ENCODE measurements at places on chromosomes 12 and 14.

- peak; percentile 60 for DNase-seq
These were observed 30.0 kb downstream of the GALNT4 start for GRCh38 chr12:89494411-89495231.

- DNase-seq, result no peak
These were observed 94.0 kb downstream of the TBX5 start for GRCh38 chr12:114311974-114312373.

DNA sequence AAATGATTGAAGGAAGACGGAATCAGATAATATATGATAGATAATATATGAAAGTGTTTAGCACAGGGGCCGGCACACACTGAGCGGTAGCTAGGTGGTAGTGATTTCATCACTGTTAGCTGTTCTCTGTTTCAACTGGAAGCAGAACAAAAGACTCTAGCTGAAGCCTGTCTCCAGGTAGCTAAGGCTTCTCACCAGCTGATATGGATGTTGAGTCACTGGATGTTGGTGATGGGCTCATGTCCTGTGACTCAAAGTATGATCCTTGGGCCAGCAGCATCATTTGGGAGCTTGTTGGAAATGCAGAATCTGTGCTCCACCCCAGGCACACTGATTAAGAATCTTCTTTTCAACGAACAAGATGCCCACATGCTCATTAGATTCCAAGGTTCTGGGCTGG, 21.7 kb upstream of the KCNA5 start:
- no peak for DNase-seq

DNA sequence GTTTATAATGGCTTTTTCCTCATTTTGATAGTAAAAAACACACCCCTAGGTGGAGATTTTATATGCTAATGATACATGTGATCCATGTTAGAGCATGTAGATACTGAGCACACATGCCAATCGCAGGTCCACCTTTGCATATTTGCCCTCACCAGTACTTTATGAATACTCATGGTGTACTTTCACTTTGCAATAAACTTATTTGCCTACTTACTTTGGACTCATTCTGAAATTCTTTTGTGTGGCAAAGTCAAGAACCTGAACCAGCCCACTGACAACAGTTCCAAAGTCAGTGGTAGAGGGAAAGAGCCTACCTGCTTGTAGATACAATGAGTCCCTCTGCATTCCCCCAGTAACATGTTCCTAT, 58.5 kb upstream of the DHRS4 start:
- no peak for DNase-seq

GRCh38 chr14:104085889-104086201, 345 bp downstream of the ASPG start:
- DNase-seq, result no peak

DNA sequence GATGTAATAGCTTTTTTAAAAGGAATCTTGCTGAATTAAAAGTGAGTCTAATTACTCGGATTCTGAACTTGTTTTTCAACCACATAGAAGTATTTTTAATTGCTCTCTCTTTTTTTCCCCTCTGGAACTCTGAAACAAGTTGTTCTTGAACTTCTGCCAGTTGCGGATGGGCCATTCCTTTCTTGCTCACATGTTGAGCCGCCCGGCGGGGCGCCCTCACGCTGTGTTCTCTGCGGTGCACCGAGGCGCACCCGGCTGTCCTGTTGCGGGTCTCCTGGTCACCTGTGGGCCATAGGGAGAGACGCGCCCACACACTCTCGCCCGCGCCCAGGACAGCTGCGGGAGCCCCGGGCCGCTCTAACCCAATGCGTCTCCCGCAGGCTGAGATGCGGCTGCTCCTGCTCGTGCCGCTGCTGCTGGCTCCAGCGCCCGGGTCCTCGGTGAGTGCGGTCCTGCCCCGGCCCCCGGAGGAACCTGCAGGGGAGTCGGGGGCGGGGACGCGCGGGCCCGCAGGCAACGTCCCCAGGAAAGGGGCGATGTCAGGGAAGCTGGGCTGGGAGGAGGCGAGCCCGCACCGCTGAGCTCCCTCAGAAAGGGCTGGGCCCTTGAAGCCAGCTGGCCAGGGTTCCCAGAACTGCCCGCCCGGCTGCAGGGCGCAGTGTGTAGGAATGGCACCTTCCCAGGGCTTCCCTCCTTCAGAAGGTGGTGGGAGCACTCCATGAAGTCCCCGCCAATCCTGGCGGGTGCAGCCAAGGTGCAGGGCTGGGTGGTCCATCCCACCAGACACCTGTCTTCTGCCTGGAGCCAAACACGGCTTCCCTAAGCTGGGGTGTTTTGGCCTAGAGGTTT, 2.3 kb downstream of the PAPLN start:
- DNase-seq, result no peak

- DNase-seq, result no peak
These were observed 359.4 kb downstream of the TMEM121 start for GRCh38 chr14:105885561-105886320.

GRCh38 chr12:5187136-5187535, 143.5 kb downstream of the KCNA5 start:
- no peak for DNase-seq

DNA sequence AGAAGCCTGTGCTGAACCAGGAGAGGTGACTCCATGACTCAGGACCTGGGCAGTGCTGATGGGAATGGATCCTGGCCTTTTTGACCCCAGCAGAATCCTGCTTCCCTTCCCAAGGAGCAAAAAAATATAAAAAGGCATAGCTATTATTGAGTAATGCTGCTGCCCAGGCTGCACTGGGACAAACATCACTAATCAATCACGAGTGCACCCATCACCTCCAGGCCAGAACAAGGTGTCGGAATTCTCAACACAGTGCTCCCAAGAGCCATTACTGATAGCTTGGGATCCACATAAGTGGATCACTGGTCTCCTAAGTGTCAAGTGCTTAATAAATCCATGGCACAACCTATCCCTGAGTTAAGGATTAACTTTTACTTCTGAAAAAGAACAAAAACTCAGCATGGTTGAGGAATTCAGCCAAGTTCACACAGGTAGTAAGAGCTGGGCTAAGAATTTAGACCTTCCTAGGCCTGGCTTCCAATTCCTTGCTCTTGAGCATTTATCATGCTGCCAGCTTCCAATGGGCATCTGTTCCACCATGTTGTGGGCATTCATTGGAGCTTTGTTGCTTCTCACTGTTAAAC, 31.9 kb downstream of the IRF2BPL start:
- no peak for DNase-seq

GRCh38 chr14:100629696-100630095, 42.5 kb upstream of the BEGAIN start:
- no peak for DNase-seq

DNA sequence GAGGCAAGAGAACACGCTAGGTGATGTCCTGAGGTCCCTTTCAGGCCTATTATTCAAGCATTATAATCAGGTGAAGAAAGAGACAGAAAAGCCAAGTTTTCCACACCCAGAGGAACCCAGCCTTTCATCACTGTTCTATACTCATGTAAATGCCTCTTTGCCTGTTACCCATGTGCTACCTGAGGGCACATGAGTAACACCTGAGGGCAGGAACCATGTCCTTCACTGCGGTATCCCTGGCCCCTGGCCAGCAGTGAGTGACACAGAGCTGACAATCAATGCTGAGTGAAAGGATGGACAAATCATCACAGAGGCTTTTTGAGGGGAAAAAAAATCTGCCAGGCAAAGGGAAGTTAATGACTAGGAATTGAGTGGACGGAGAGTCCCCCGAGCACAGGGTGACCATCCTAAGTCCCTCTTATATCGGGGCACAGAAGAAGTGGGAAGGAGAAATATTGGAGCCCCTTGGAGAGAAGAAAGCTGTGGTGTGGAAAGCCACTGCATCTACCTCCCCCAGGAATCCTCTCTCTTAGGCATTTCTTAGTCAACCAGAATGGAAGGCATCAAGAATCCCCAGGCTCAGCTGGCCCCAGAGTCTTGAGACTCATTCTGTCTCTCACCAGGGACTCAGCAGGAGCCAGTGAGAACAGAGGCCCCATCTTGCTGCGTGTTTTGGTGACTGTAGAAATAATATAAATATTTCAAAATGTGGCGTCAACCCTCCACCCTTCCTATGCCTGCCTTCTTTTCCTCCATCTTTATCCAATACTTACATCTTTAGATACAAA, 212.9 kb downstream of the DPF3 start:
- no peak for DNase-seq

DNA sequence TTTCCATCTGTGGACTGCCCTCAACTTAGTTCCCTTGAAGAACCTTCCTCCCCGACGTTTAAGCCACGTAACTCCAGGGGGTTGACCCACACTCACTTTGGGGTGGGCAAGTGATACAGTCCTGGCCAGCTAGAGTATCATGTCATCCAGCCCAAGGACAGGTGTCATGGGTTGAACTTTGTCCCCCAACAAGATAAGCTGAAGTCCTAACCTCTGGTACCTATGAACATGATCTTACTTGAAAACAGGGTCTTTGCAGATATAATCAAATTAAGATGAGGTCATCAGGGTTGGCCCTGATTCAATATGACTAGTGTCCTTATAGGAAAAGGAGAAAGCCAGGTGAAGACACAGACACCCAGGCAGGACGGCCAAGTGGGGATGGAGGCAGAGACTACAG, 68.6 kb downstream of the ITPK1 start:
- DNase-seq, result no peak

GRCh38 chr12:89960011-89960507, 251.4 kb upstream of the ATP2B1 start:
- DNase-seq, result peak; percentile 81

DNA sequence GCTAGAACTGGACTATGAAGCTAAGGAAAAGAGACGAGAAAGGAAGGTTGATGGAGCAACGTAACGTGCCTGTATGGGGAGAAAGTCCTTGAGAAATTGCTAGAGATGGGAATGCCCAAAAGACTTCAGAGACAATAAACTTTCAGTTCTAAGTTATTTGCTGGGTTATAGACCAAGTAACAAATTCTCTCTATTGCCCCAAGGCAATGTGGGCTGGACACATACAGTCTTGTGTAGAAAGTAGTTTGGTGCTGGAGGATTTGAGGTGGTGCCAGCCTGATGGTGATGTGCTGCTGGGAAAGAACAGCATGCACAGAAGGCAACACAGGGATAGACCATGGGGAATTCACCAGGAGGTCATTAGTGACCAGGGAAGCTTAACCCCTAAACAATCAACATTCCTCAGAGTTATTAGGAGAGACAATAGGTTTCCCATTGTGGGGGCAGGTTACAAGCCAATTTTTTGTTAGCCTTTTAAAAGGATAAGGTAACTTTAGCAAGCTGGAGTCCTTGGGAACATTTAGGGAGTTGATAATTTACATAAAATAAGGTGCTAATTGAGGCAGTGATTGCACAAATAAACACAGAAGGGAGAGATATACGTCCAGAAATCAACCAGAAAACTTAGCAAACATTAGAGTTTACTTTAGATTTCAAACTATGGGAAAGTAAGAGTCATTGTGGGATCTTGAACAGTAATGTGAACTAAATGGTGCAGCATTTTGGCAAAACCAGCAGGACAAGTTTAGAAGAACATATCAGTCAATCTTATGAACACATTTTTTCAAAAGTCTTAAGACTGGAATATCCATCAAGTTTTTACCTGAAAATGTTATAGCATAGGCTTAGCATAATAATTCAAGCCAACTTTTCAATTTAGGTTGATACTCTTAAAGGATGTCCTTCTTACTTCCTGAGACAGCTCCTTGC, 61.4 kb downstream of the LMNTD1 start:
- DNase-seq, result no peak

DNA sequence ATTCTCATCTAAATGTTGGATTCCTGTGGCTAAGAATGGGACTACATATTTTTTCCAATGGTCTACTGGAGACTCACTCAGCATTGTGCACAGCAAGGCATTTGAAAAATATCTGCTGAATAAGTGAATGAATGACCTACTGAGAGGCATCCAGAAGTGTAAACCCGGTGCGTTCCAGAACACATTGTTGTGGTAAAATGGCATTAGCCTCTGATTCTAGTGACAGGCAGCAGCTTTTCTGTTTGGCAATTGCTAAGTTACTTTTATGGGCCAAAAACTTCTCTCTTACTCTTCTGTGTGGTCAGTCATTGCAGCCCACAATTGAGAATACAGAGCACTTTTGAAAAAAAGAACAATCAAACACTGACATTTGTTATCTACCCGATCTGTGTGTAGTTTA, 36.5 kb downstream of the WIF1 start:
- DNase-seq, result no peak

DNA sequence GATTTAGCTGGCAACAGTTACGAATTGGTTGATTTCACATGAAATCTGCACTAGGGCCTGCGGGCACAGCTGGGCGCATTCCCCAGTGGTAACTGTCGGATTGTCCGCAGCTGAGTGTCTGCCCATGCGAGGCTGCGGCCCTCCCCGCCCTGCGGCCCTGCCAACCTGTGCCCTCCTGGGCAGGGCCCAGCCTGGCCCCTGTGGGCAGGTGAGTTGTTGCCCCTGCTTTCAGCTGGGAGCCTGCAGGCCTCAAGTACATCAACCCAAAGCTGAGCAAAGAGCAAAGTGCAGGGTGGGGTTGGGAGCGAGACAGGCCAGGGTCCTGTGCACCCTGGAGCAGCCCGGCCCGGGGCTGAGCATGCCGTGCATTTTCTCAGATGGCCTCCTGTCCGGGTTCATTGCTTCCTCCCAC, 89.1 kb downstream of the ADGRD1 start:
- no peak for DNase-seq

GRCh38 chr12:77888611-77889010, 57.9 kb downstream of the NAV3 start:
- no peak for DNase-seq

DNA sequence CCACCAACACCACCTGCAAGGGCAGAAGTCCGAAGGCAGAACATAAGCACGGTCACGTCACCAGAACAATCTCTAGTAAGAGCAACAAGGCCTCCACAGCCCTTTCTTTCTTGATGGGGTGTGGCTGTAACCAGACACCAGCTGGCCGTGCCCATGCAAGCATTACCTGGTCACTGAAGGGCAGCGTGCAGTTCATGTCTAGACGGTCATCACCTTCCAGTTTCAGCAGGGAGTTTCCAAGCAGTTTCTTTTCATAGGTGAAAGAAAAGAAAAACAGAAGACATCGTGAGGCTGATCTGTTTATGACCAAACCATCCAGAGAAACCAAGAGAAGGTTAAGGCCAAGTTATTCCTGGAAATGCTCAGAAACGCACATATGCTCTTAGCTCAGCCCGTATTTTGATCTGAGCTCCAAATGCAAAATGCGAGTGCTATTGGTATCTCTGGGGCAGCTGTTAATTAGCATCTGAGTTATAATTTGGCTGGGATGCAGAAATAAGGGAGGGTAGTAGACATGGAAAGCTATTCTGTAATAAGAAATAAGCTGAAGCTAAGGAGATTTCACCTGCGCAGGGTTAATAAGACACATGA, 42.5 kb downstream of the PRKAB1 start:
- DNase-seq, result no peak

DNA sequence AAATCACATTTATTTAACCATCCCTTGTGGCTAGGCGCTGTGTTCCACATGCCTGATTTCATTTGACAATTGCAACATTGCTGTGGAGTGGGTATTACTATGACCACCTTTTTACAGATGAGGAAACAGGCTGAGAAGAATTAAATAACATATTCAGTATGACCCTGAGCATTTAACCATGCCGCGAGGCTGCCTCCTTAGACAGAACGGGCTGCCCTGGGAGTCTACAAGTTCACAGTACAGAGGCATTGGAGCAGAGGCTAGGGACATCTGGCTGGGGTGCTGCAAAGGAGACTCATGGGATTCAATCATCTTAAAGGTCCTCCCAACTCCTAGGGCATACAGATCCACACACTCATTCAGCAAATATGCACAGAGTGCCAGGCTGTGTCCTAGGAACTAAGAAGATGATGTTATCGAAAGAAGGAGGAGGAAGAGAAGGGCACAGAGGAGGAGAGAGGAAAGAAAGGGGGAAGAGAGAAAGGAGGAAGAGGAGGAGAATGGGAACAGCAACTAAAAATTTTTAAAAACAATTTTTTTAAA, 164.7 kb upstream of the CCND2 start:
- DNase-seq, result no peak

All from inflammatory macrophage (primary cell).